NCI-H69 (cell line): ENCODE measurements at places on chromosomes 13 and 19.
A peak's percentile ranks its signal among the peaks of the same experiment; 100 is the strongest.

GRCh38 chr13:66995203-66995611 lies 234.9 kb downstream of the PCDH9 start:
- peak; percentile 64 for DNase-seq

GRCh38 chr13:26988059-26988769 lies 183.4 kb downstream of the USP12 start:
- DNase-seq, result no peak

DNA sequence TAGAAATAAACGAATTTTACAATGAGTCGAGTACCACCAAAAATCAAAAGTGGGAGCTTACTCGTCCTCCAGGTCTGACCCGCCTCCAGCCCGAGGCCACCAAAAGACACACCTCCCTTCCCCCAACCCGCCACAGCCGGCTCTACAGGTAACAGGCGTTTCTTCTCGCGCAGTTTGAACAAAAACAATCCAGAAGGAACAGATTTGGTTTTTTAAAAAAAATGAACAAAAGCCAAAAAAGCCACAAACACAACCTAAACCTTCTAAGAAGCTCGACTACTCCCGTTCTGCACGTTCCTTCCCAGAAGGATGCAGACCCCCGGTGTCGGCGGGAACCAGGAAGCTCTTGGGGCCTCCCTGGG lies 671 bp downstream of the ZDHHC20 start:
- DNase-seq, result peak; percentile 67

GRCh38 chr13:80276371-80277289 lies 64.3 kb downstream of the SPRY2 start:
- peak; percentile 51 for DNase-seq

DNA sequence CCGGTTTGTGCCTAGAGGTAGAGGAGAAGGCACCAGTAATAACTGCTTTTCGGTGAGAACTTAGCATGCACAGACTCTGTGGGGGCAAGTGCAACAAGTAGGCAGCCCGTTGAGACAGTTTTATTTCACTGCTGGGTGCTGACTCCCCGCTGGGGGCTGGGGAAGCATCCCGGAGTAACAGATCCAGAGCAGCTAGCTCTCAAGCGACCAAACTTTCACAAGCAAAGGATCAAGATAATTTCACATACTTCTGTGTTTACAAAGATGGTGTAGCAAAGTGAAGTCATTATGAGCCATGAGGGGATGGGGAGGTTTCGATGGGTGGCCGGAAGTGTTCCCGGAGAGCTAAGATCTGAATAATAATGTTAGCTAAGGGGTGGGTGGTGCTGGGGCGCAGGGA lies 2.8 kb downstream of the NACC1 start:
- DNase-seq, result no peak

DNA sequence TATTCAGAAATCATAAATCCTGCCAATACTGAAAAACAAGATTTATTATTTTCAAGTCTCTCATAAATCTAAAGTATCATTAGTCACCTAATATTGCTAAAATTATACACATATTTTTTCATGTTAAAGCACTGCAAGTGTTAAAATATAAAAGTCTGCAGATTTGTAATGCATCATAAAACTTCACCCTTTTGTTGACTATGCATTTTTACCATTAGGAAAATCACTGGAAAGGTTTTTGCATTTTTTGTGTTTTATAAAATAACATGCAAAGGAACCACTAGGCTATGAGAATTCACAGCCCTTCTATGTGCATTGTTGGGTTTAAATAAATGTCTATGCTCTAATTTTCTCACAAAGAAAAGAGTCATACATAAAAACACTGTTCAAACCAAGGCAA lies 407.3 kb downstream of the DACH1 start:
- peak; percentile 14 for DNase-seq

DNA sequence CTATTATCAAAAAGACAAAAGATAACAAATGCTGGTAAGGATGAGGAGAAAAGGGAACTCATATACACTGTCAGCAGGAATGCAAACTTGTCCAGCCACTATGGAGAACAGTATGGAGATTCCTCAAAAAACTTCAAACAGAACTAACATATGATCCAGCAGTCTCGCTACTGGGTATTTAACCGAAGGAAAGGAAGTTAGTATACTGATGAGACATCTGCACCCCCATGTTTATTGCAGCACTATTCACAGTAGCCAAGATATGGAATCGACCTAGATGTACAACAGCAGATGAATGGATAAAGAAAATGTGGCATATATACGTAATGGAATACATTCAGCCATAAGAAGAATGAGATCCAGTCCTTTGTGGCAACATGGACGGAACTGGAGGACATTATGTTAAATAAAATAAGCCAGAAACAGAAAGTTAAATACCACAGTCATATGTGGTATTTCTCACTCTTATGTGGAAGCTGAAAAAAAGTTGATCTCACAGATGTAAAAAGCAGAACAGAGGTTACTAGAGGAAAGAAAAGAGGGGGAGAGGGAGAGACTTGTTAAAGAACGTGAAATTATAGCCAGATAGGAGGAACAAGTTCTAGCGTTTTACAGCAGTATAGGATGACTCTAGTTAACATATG lies 83.2 kb downstream of the RUBCNL start:
- DNase-seq, result no peak

DNA sequence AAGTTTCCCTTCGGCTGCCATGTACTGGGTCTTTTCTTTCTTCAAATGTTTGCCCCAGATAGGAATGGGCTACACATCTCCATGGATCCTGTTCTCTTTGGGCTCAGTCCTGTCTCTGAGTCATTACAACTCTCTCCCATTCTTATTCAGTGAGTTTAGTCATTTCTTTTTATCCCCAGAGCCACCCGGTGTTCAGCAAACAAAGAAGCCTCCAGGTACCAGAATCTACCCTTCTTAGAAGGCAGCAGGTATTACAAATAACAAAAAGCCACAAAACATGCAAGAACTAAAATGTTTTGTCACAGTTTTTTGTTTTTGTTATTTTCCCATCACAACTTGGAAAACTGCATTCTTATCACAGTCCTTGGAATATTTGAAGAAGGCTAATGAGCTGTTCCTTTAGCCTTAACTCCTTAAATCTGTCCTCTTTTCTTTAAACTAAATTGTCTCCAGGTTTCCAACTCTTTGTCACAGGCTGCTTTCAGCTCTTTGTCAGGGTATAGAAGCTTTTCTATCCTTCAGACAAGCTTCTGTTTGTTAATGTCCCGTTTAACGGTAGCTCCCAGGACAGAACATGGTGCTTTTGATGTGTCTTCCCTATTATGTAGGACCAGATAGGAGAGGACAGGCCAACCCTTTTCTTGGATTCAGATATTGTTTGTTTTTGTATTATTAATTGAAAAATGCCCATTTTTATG lies 215.5 kb upstream of the HTR2A start:
- no peak for DNase-seq

GRCh38 chr19:54380897-54381296 lies 16.2 kb upstream of the LAIR1 start:
- no peak for DNase-seq

- DNase-seq, result no peak
Measured at GRCh38 chr13:110576736-110577476, 15.4 kb upstream of the RAB20 start.

DNA sequence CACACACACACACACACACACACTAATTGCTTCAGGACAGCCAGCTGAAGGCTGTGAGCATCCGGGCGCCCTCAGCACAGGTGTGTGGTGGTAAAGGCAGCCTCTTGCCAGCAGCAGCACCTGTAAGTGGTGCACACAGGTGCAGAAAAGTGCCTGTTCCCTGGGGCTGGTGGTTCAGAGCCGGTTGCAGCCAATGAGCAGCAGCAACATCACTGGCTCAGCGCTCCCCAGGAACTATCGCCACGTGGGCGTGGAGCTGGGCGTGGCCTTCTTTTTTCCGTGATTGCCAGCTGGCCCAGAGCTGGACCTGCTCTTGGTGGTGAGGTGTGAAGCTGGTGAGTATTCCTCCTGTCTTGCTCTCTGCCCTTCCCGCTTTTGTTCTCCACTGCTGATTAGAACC lies at the start of gene NLRP5:
Gene NLRP5 (plus strand): TSS at position 289 of the 400 bp plus-strand sequence.
- peak; percentile 10 for DNase-seq

GRCh38 chr13:113527272-113527958 lies 36.9 kb upstream of the DCUN1D2 start:
- no peak for DNase-seq

DNA sequence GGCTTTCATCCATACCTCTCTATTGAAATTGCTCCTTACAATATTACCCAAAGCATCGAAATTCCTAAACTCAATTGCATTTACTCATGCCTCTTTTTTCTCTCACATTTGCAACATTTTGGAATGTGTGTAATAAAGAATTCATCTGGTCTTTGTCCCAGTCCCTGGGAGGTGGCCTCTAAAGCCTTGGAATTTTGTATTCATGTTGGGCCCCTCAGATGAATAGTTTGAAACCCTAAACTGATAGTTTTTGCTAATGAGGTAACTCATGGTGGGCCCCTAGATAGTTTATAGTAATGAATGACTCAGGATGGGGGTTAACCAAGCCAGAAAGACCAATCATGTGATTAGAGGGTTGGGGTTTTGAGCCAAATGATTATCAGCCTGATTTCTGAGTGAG lies 490.4 kb downstream of the DIAPH3 start:
- no peak for DNase-seq

DNA sequence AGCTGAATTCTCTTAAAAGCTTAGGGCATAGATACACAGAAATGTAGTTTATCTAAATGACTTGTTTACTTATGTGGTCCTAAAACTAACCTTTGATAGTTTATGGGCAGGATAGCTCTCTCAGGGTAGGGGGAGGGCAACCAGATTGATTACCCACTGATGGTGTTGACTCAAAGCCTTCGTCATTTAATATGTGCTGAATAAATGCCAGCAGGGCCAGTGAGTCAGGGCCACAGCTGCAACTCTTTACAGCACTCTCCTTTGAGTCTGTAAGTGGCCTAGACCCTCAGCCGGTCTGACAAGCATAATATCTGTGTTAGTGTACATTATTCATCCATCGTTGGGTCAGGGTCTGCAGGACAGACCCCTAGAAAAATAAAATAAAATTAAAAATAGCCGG lies 128.5 kb downstream of the ZNF675 start:
- DNase-seq, result no peak

DNA sequence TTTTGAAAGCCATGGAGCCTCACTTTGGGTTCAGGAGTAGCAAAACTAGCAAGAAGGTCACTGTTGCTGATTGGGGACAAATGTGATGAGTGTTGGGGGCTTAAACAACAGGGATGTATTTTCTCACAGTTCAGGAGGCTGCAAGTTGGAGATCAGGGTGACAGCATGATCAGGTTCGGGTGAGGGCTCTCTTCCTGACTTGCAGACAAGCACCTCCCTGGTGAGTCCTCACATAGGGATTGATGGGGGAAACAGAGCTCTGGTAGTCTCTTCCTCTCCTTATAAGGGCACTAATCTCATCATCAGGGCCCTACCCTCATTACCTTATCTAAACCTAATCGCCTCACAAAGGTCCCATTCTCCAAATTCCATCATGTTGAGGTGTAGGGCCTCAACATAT lies 179.2 kb downstream of the TSHZ3 start:
- no peak for DNase-seq

DNA sequence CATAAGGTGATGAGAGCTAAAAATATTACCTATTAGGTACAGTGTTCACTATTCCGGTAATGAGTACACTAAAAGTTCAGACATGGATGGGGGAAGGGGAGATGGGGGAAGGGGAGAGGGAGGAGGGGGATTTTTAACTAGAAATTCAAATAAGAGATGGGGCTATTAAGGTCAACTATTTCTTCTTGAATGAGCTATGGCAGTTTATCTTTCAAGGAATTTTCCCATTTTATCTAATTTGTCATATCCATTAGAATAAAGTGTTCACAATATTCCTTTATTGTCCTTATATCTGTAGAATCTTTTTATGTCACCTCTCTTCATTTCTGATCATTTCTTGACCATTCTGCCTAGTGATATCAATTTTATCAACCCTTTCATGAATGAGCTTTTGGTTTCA lies 362.4 kb downstream of the SUCLA2 start:
- no peak for DNase-seq

- DNase-seq, result peak; percentile 52
Measured at GRCh38 chr13:100644371-100644770, 30.2 kb downstream of the TMTC4 start.

- DNase-seq, result peak; percentile 2
Measured at GRCh38 chr13:49112782-49113525, 107.2 kb upstream of the MLNR start.

DNA sequence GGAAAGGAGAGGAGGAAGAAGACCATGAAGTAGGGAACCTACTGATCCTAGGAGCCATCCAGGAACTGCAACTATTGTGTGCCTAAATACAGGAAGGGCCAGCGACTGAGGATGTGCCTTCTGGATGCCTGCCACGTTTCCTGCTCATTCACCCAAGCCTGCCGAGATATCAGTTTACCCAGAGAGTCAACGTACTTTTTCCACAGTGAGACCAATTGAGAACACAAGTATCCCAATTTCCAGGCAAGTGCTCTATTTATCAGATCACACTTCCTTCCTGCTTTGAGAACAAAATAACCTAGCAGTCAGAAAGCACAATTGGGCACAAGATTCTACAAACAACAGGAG lies 122.4 kb downstream of the AKAP11 start:
- no peak for DNase-seq

DNA sequence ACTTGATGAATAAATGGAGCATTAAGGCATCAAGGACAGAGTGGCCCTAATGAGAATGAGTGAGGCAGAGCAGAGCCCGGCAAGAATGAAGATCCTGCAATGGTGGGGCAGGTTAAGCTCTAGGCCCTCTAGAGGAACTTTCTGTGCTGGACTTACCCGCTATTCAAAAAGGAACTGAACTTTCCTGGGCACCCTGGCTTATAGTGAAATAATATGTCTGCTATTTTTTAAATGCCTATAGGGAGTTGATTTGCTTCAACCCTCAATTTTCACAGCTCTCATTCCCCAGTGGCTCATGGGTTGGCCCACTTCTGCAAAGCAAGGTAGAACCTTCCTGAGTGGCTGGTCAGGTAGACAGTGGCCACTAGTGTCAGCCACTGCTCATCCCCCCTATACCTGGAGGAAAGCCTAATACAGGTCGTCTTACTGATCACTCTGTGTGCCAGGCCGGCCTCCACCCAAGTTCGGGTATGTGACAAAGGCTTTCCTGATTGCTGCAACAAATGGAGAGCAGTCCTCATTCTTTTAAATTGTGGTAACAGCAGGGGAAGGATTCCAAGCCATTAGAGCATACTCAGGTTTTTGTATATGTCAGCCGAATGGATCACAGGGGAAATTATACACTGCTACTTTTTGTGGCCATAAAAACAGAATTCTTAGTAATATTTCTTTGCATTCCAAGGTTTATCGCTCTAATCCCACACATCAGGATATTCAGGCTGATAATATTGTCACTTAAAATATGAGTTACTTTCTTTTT lies 103.0 kb downstream of the KL start:
- no peak for DNase-seq
